Stimulated activated CD8-positive, alpha-beta memory T cell treated with anti-CD3 and anti-CD28 coated beads, Interleukin-2, amount 100 ng/mL, for 1 hour (primary cell): ENCODE measurements at places on chromosomes 2 and 18.

- no peak for DNase-seq
Measured at GRCh38 chr2:145548479-145548878, 1028.6 kb upstream of the ZEB2 start.

GRCh38 chr2:236882930-236883329, 202.8 kb upstream of the COPS8 start:
- no peak for DNase-seq

- no peak for DNase-seq
Measured at GRCh38 chr2:47767497-47767844, 15.5 kb upstream of the MSH6 start.

- DNase-seq, result no peak
Measured at GRCh38 chr2:127321303-127321702, 27.4 kb upstream of the ERCC3 start.

DNA sequence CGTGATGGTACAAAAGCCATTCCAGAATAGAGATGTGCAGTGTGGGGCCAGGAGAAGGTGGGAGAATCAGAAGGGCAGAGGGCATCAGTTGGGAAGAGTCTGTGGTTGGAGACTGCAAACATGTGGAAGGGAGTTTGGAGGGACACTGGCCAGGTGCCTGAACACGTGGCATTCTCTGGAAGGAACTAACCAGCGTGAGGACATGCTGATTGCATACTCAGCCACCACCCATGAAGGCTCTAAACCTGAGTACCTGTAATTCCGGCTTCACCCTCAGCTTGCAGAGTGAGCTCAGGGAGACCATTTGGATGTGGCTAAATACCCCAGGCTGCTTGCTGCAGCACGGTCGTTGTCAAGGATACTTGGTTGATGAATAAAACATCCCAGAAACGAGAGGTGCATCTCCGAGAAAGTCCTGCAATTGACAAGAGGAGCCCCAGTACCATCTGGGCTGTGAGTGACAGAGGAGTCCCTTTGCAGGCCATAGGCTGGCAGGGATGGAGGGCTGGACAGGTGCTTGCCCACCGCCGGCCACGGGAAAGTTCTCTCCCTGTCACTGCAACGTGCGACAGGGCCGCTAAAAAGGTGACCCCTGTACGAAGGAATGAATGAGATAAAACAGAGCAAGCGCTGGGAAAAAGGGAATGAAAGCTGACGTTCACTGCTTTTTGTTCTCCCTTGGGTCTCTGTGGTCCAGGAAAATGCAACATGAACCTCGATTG, 5.0 kb downstream of the ACKR3 start:
- DNase-seq, result no peak

DNA sequence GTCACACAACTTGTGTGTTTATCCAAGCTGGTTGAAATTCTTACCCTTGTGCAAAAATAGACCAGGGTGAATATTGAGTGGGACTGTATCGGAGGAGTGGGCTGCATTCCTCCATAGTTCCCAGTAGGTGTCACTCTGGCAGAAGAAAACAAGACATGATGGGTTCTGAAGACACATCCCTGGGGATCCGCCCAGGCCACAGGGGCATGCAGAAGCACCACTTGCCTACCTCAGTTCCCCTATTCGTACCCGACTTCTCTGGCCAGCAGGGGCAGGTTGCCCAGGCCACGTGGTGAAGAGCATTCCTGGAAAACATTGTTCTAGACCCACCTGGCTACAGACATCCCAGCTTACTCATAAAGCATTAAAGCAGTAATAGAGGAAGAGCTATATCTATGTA, 168.2 kb downstream of the FAM210A start:
- no peak for DNase-seq

- no peak for DNase-seq
Measured at GRCh38 chr18:49247781-49248180, 212.7 kb downstream of the DYM start.

DNA sequence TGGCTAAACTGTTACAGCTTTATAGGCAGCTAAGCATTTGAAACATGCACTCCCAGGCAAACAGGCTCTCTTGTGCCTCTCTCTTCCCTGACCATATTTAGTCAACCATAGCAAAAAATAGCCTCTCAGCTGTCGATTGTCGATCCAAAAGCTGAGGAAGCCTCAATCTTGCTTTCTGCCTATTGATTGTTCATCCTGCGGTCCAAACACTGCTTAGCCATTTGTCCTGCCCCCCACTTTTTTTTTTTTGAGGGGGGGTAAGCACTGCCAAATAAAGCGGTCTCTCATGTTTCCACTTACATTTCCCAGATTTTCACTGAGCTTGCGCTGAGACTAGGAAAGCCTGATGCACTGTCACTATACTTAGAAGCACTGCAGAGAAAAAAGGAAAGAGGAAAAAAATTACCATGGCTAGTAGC, 90.8 kb downstream of the MIB1 start:
- no peak for DNase-seq

- DNase-seq, result no peak
Measured at GRCh38 chr18:54192415-54192814, 32.1 kb downstream of the MBD2 start.

- no peak for DNase-seq
Measured at GRCh38 chr2:48753228-48753627, 2.3 kb downstream of the LHCGR start.

- no peak for DNase-seq
Measured at GRCh38 chr2:145715601-145716000, 1195.7 kb upstream of the ZEB2 start.

- DNase-seq, result no peak
Measured at GRCh38 chr2:134539981-134540380, 178.8 kb downstream of the TMEM163 start.

- no peak for DNase-seq
Measured at GRCh38 chr18:49590608-49591007, 28.8 kb downstream of the LIPG start.

DNA sequence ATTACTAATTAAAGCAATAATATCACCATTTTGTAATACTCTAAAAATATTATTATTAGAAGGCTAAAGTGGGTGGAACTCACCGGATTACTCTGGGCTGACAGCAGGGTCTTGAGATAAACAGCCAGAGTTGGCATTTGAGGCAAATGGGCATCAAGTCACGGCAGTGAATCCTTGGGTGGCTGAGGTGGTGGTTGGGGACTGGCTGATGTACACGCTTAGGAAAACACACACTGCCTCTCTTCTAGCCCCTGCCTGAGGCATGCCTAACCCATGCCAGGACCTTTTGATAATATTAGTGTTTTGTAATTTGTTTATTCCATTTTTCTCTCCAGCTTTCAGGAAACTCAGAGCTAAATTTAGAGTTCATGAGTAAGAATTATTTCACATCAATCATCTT, 76.8 kb downstream of the ACKR3 start:
- no peak for DNase-seq

DNA sequence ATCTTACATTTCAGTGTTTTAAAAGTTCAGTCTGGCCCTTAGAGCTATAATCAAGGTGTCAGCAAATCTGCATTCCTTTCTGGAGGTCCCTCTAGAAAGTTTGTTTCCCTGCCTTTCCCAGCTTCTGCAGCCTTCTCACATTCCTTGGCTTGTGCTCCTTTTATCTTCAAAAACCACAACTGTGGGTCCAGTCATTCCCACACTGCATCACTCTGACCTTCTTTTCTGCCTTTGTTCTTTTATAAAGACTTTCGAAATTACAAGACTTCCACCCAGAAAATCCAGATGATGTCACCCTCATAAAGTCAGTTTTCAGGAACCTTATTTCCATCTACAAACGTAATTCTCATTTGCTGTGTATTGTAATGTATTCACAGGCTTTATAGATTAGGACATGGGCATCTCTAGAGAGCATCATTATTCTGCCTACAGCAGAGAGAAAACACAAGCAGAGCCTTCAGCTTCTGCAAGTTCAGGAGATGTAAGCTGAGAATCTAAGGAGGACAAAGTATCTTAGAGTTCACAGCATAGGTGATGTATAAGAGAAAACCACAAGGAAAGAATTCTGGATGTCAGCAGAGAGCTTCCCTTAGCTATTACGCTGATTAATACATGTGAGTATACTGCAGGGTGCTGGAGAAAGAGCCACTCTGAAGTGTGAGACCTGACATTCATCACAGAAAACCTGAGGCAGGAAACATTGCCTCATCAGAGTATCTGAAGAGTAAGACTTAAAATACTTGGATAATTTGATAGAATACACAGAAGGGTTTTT, 1100.2 kb downstream of the CBLN2 start:
- no peak for DNase-seq

- DNase-seq, result no peak
Measured at GRCh38 chr2:143460382-143460781, 331.2 kb downstream of the ARHGAP15 start.

DNA sequence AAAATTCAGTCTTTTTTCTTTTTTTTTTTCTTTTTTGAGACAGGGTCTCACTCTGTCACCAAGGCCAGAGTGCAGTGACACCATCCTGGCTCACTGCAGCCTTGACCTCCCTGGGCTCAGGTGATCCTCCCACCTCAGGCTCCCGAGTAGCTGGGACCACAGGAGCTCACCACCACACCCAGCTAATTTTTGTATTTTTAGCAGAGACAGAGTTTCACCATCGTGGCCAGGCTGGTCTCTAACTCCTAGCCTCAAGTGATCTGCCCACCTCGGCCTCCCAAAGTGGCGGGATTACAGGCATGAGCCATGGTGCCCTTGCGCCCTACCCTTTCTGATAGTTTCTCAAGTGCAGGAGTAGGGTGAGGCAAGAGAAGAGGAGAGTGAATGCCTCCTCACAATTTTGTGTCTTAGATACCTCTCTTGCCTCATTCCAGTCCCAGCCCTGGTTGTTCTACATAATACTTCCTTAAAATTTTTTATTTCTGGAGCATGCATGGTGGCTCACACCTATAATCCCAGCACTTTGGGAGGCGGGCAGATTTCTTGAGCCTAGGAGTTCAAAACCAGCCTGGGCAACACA, 68.2 kb upstream of the CAB39 start:
- no peak for DNase-seq

- DNase-seq, result no peak
Measured at GRCh38 chr2:205835923-205836322, 153.6 kb downstream of the NRP2 start.

DNA sequence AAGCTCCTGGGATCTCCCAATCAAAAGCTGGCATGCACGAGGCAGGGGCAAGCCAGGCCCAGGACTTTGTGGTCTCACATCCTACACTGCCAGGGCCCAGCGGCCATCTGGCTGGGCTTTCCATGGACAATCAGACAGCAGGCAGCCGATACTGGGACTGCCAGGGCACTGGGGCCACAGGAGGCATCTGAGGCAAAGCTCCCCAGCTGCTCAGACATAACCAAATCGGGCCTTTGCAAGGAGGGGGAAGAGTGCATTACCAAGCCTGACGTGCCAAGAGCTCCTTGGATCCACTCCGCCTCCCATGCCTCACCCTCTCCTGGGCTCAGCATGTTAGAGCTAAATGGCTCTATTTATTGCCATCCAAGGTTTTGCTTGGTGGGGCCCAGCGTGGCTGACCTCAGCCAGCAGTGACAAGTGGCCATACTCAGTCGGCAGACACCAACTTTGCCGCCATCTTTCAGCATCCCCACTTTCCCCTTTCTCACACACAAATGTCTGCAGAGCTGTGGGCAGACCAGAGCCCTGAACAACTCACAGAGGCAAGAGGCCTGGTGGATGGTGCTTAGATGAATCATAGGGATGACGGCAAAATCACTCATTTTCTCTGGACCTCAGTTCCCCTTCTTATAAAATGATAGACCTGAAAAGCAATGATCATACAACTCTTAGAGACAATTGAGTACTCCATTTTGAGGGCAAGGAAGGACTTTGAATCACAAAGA, 200.8 kb downstream of the TTC32 start:
- no peak for DNase-seq

DNA sequence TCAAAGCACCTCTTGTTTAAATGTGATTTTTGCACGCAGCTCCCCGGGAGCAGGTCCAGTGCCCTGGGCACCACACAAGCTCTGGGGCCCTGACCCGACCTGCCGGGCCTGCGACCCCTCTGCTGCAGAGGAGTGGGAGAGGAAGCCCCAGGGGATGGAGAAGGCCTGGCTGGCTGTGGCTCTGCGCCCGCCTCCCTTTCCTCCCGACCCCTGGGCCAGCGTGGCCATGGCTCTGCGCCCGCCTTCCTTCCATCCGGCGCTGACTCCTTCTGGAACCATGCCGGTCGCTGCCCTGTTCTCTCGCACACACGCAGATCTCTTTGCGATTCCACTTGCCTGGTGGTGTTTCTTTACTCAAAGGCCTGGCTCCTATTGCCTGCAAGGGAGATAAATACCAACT, 166.5 kb upstream of the SALL3 start:
- no peak for DNase-seq

DNA sequence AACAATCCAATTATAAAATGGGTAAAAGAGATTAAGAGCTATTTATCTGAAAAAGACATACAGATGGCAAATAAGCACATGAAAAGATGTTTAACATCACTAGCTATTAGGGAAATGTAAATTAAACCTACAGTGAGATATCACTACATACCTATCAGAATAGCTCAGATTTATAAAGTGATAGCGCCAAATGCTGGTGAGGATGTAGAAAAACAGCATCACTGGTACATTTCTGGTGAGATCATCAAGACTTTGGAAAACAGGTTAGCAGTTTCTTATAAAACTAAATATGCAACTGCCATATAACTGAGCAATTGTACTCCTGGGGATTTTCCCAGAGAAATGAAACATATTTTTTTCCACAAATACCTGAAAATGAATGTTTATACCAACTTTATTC, 100.4 kb downstream of the ACOXL start:
- DNase-seq, result no peak

DNA sequence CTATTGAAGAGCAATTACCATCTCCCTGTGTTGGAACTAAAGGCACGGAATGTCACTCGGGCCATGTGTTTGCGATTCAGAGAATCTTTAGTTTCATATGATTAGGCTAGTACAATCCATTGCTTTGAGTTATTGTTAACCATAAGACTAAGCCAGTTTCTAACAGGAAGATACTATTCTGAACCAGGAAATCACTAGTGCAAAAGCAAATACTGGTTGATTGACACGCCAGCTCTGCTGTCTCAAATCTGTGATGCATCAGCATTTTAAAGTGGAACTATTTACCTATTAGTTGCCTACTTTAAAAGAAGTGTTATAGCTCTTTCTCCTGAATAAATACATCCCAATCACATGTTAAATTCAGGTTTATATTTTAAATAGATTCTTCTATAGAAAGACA, 61.9 kb downstream of the AFTPH start:
- no peak for DNase-seq

- DNase-seq, result no peak
Measured at GRCh38 chr2:110852541-110853263, 120.3 kb downstream of the ACOXL start.

DNA sequence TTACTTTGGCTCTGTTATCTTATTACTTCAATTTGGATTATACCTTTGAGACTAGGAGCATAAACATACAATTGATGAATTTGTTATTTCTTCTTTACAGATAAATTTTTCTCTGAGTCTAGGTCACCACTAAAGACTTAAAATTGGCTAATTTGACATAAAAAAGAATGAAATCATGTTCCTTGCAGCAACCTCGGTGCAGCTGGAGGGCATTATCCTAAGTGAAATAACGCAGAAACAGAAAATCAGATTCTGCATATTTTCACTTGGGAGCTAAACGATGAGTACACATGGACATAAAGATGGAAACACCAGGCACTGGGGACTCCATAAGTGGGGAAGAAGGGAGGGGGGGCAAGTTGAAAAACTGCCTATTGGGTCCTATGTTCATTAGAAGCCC, 172.8 kb upstream of the SESTD1 start:
- no peak for DNase-seq

GRCh38 chr2:230758566-230759480, 46.2 kb downstream of the CAB39 start:
- no peak for DNase-seq
